ENCODE measurements at places on chromosomes 7 and 10.

GRCh38 chr10:22690614-22691431 is 23.6 kb downstream of the PIP4K2A start:
- no peak for DNase-seq

GRCh38 chr10:110426294-110427181 is 71.2 kb upstream of the DUSP5 start:
- DNase-seq: no peak

- DNase-seq: no peak
Measured at GRCh38 chr10:60905580-60905979, 38.4 kb downstream of the RHOBTB1 start.

GRCh38 chr10:105707603-105708002 is 1066.5 kb downstream of the SORCS3 start:
- no peak for DNase-seq

- no peak for DNase-seq
Measured at GRCh38 chr7:32506266-32507054, 11.2 kb downstream of the AVL9 start.

- no peak for DNase-seq
Measured at GRCh38 chr7:29300026-29300480, 105.5 kb downstream of the CHN2 start.

- DNase-seq: no peak
Measured at GRCh38 chr7:19268737-19269136, 123.5 kb upstream of the FERD3L start.

- no peak for DNase-seq
Measured at GRCh38 chr10:46234026-46234425, 52.8 kb upstream of the ANTXRL start.

- no peak for DNase-seq
Measured at GRCh38 chr10:30573721-30574431, 55.7 kb downstream of the LYZL2 start.

- no peak for DNase-seq
Measured at GRCh38 chr10:129755158-129755591, 208.9 kb downstream of the EBF3 start.

GRCh38 chr10:71974489-71975021 is 10.4 kb downstream of the CHST3 start:
- DNase-seq: no peak

DNA sequence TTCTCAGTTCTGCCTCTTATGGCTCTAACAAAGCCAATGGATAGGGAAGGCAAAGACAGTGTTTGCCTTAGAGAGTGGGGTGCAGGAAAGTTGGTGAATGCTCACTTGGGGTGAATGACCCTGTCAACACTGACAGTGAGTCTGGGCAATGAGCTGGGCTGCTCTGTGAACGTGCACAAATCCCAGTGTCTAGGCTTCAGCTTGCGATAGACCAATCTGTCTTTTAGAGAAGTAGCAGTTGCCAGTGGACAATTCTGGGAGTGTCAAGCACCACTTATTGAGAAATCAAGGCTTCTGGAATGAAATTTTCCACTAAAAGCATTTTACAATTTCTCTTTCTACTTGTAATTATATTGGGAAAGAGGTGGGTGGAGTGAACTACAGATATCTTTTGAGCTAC is 141.4 kb downstream of the HERPUD2 start:
- no peak for DNase-seq

GRCh38 chr7:155587486-155587885 is 41.1 kb upstream of the CNPY1 start:
- no peak for DNase-seq

DNA sequence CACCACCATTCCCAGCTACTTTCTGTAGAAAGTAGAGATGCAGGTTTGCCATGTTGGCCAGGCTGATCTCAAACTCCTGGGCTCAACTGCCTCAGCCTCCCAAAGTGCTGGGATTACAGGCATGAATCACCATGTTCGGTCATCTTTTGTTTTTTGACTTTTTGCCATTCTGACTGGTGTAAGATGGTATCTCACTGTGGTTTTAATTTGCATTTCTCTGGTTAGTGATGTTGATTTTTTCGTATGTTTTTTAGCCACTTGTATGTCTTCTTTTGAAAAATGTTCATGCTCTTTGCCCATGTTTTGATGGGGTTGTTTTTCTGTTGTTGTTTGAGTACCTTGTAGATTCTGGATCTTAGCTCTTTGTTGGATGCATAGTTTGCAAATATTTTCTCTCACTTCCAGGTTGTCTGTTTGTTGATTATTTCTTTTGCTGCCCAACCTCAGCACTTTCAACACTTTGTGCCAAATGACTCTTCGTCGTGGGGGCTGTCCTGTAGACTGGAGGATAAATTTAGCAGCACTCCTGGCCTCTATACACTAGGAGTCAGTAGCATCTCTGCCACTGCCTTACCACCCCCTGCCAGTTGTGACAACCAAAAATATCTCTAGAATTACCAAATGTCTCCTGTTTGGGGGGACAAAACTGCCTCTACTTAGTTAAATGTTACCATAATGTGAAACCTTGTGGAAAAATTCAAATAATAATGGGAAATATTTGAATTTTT is 6.5 kb upstream of the CPED1 start:
- DNase-seq: no peak

- DNase-seq: no peak
Measured at GRCh38 chr7:11328309-11328708, 354.6 kb downstream of the PHF14 start.

- DNase-seq: no peak
Measured at GRCh38 chr10:23780331-23780730, 341.5 kb downstream of the OTUD1 start.

- no peak for DNase-seq
Measured at GRCh38 chr10:99529591-99530107, 3.1 kb upstream of the NKX2-3 start.

- no peak for DNase-seq
Measured at GRCh38 chr10:329361-330099, 194.3 kb downstream of the ZMYND11 start.

DNA sequence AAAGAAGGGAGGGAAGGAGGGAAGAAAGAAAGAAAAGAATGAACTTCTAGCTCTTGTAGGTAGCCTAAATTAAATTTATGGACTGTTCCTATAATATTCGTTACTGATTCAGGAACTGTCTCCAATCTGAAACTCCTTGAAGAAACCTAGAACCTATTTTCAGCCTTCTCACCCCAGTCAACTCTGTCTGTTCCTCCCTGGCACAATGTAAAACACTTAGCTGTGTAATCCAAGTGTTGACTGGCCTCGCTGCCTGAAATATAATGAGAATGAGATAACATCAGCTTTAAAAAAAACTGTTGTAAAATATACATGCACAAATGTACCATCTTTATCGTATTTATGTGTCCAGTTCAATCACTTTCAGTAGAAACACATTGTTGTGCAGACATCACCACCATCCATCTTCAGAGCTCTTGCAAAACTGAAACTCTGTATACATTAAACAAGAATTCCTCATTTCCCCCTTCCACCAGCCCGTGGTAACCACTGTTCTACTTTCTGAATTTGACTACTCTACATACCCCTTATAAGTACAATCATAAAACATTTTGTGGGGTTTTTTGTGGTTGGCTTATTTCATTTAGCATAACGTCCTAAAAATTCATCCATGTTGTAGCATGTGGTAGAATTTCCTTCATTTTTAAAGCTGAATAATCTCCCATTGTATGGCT is 6.3 kb upstream of the C7orf33 start:
- no peak for DNase-seq

GRCh38 chr7:114795475-114795874 is 126.4 kb upstream of the MDFIC start:
- DNase-seq: no peak

- DNase-seq: no peak
Measured at GRCh38 chr7:116788572-116789197, 73.7 kb upstream of the CAPZA2 start.

DNA sequence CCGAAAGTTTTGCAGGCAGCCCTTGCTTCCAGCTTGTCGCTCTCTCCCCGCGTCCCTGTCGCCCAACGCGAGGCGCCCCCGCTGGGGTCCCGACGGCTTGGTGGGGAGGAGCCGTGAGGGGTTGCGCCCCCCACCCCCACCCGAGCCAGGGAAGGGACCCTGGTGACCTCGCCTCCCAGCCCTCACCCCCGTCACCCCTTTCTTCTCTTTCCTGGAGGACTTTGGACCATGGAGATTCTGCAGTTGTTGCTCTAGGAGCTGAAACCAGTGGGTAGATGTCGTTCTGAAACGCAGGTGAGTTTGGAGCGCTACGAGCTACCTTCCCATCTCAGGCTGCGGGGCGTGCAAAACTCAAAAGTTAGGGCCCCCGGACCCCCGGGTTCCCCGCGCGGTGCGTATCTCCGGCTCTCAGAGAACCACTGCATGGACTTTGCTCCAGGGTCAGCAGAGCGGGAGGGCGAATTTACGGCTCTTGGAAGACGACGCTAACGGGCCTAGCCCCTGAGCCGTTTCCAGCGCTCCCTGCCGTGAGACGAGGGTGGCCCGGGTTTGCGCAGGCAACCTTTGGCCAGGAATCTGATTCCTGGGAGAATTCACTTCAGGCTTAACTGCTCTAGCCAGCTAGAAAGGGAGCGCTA is 684 bp upstream of the ATXN7L1 start:
- DNase-seq: no peak

- no peak for DNase-seq
Measured at GRCh38 chr7:81886211-81886764, 116.4 kb upstream of the HGF start.

- no peak for DNase-seq
Measured at GRCh38 chr7:3244241-3244814, 56.7 kb upstream of the SDK1 start.

GRCh38 chr10:80100861-80101695 is 22.6 kb downstream of the TMEM254 start:
- no peak for DNase-seq

DNA sequence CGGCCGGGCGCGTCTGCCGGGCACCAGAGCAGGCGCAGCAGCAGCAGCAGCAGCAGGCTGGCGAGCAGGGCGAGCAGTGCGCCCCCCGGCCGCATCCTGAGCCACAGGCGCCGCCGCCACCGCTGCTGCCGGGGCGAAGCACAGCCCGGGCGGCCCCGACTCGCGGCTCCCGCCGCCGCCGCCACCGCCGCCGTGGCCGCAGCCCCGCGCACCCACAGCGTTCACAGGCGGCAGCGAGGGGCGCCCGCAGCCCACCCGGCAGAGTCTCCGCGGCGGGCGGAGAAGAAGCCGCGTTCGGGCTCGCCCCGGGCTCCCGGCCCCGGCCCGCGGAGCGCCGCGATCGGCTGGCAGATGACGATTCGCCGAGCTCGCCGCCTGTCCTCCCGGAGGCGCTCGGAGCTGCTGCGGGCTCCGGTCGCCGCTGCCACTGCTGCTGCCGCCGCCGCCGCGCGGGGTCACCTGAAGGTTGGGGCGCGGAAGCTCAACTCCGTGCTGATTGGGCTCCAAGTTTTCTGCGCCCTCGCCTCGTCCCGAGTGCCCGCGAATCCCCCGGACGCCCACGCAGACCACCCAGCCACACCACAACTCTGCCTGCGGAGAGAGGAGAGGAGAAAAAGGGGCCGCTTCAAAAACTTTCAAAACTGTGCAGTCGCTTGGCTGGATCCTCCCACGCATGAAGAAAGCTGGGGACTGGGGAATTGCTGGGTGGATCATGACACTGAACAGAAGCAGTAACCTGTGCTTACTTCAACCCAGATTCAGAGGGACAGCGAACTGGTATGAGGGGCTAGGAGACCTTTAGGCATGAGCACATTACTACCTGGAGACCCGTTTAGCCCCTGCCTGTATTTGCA is at the start of gene ST8SIA6:
ST8SIA6 (minus strand) TSS at position 435 of the 854 bp plus-strand sequence; CDS start at position 95, 340 bp downstream.
- no peak for DNase-seq

DNA sequence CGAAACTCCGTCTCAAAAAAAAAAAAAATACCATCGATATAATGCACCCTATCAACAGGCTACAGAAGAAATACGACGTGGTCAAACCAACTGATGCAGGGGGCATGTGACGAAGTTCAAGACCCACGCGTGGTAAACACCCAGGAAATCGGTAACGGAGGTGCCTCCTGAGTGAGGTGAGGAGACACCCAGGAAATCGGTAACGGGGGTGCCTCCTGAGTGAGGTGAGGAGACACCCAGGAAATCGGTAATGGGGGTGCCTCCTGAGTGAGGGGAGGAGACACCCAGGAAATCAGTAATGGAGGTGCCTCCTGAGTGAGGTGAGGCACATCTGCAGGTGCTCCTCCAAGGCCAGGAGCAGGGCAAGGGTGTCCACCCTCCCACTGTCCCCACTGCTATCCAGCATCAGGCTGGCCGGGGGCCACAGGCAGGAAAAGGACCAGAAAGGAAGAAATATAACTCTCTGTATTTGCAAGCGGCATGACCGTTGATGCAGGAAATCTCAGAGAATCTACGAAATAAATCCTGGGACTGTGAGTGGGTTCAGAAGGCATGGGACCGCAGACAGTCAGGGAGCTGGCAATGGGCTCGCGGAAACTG is 10.7 kb upstream of the GPR146 start:
- DNase-seq: no peak

GRCh38 chr7:620056-620455 is 100.4 kb upstream of the PDGFA start:
- no peak for DNase-seq

DNA sequence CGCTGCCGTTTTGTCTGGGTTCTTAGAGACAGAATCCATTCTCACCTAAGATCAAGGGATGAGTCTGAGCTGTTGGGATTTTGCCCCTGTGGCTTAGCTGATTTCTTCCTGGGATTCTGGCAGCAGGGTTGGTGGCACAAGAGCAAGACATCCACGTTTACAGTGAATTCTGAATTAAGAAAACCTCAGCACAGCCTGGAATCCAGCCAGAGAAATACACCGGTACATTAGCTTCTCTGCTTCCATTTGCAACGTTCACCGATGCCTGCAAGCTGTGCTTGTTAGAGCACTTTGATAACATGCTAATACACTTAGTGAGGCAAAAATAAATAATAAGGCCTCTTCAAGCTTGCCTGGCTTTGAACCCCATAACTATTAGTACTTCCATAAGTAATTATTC is 569.8 kb downstream of the CALN1 start:
- no peak for DNase-seq

GRCh38 chr10:86756511-86757112 is at the start of gene BMPR1A:
Gene BMPR1A (plus strand): TSS chr10:86756619. CDS start chr10:86876019, 119,400 bp downstream.
- DNase-seq: no peak

DNA sequence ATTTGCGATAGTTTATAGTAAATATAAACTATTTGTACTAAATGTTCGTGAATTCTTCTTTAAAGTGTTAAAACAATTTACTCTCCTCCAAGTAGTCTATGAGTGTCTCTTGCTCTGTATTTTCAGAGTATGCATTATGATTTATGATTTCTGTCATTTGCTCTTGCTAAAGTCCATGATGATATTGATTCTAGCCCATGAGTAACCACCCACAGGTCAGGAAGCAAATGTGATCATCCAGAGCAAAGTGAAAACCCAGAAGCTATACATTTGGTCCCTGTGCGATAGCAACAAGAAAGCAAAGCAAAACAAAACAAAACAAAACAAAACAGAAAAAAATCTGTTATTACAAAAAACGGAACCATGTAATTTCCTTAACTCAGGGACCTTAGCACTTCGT is 225.9 kb downstream of the HDAC9 start:
- no peak for DNase-seq

GRCh38 chr10:29377333-29377961 is 88.6 kb downstream of the LYZL1 start:
- DNase-seq: no peak

GRCh38 chr7:108561047-108561619 is 8.4 kb downstream of the THAP5 start:
- no peak for DNase-seq
